ENCODE measurements at places on chromosomes 11 and 22. TPM values are rescaled to one million over a fixed set of nuclear protein-coding genes. Genes with fewer than 3 reads are reported as not detected.
A peak's percentile ranks its signal among the peaks of the same experiment; 100 is the strongest.

DNA sequence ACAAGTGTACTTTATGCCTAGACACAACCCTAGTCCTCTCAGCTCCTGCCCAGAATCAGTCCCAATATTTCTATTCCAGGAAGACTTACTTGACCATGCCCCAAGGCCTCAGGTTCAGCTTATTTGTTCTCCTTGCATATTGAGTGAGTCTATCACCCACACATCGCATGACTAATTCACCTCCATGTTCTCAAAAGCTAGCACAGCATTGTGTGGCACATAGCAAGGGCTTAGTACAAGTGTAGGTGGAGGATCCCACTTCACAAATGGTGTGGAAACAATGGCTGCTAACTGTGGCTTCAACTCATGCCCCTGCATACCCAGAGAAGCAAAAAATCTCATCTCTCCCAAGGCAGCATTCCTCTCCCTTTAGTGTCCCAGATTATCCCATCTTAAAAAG, 602.6 kb upstream of the API5 start:
- no peak overlapping the region for H3K4me3 ChIP-seq
- DNase-seq: no peak
- H3K27me3 ChIP-seq: no peaks in the 10 kb centered on the region
- no peak overlapping the region for H3K27ac ChIP-seq

GRCh38 chr11:112321501-112322172, 61.0 kb upstream of the PLET1 start:
- no peak overlapping the region for H3K4me3 ChIP-seq
- H3K36me3 ChIP-seq: no peaks in the 10 kb centered on the region
- no peak for DNase-seq
- H3K27me3 ChIP-seq: peaks cover 10% of the 10 kb centered on the region
- peaks cover 17% of the 10 kb centered on the region for H3K4me1 ChIP-seq
- H3K27ac ChIP-seq: peak overlapping the region; percentile 39

GRCh38 chr11:12205330-12205729, 94.9 kb downstream of the MICAL2 start:
- H3K4me1 ChIP-seq: peaks cover 12% of the 10 kb centered on the region
- no peak overlapping the region for H3K27ac ChIP-seq
- H3K4me3 ChIP-seq: no peak overlapping the region
- DNase-seq: no peak
- H3K27me3 ChIP-seq: no peaks in the 10 kb centered on the region

EIF3L gene
- 578 TPM for total RNA-seq

GRCh38 chr11:73217131-73217809, 811 bp upstream of the P2RY2 start:
- peak overlapping the region; percentile 88 for H3K4me3 ChIP-seq
- H3K27me3 ChIP-seq: peaks cover 34% of the 10 kb centered on the region
- H3K4me1 ChIP-seq: peaks cover 28% of the 10 kb centered on the region
- peak overlapping the region; percentile 88 for H3K27ac ChIP-seq

DNA sequence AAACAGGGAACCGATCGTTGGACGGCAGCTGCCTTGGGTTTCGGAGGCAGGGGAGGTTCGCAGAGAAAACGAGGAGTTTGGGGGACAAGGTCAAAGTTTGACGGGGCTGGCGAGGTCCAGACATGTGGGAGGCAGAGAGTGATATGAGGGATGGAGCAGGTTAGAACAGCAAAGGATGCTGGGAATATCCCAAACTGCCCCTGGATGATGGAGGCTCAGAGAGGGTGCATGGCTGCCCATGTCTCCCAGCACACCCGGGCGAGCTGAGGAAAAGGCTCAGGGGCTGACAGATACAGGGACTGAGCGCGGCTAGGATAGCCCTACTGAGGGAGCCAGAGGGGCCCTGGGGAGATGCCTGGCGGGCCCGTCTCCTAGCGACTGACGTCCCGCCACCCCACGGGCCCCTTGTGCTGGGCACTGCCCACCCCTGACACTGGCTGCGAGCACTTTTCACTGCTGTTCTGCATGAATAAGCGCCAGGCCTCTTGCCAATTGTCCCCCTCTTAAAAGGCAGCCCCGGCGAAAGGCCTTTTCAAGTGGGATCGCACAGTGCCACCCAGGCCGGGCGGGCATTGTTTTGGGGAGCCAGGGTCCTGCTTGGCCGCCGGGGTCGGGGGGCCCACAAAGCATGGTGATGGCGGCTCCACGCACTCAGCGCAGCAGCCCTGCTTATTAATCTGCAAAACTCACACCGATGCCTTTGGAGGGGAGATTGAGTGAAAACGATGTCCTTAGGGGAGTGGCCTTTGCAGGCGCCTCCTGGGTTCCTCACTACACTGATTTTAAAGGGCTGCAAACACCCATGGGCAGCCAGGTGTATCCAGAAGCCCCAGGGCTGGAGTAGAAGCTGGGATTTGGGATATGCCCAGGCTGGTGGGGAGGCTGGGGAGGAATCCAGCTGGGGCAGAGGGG, 90.0 kb upstream of the LINC01488 start:
- H3K27me3 ChIP-seq: no peaks in the 10 kb centered on the region
- H3K36me3 ChIP-seq: peaks cover 6% of the 10 kb centered on the region
- H3K4me3 ChIP-seq: no peak overlapping the region
- no peak for DNase-seq
- no peak overlapping the region for H3K27ac ChIP-seq
- peaks cover 12% of the 10 kb centered on the region for H3K4me1 ChIP-seq

DNA sequence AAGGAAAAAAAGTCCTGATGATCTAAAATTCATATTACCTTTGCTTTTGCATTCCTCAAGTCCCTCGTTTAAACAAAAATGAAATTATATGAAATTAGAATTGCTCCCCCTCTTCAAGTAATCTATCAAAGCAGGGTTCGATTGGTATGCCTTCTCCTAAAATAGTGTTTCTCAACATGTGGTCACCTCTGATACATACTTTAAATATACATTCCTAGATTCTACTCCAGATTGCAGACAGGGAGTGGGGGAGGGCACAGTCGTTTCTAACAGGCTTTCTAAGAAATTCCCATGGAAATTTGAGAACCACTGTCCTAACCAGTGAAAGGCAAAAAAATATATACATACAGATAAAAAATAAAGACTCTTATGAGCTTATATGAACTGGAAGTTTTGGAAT, 22.6 kb upstream of the IRAG1 start:
- no peaks in the 10 kb centered on the region for H3K27me3 ChIP-seq
- peaks cover 14% of the 10 kb centered on the region for H3K4me1 ChIP-seq
- DNase-seq: no peak
- H3K36me3 ChIP-seq: no peaks in the 10 kb centered on the region
- no peak overlapping the region for H3K4me3 ChIP-seq
- no peak overlapping the region for H3K27ac ChIP-seq

- no peak for DNase-seq
- peaks cover 4% of the 10 kb centered on the region for H3K36me3 ChIP-seq
- H3K4me1 ChIP-seq: peaks cover 6% of the 10 kb centered on the region
- peaks cover 8% of the 10 kb centered on the region for H3K27me3 ChIP-seq
- peak overlapping the region; percentile 16 for H3K4me3 ChIP-seq
These were observed 536.8 kb downstream of the MIAT start for GRCh38 chr22:27194096-27194748.

GRCh38 chr11:28675183-28675582, 567.0 kb downstream of the METTL15 start:
- peaks cover 24% of the 10 kb centered on the region for H3K4me1 ChIP-seq
- no peak overlapping the region for H3K27ac ChIP-seq
- no peaks in the 10 kb centered on the region for H3K27me3 ChIP-seq

- H3K27me3 ChIP-seq: no peaks in the 10 kb centered on the region
- peaks cover 22% of the 10 kb centered on the region for H3K36me3 ChIP-seq
- no peak for DNase-seq
- no peak overlapping the region for H3K27ac ChIP-seq
These were observed 24.0 kb downstream of the TCP11L1 start for GRCh38 chr11:33063326-33063881.

DUSP8 gene
- 16.1 TPM for total RNA-seq

DNA sequence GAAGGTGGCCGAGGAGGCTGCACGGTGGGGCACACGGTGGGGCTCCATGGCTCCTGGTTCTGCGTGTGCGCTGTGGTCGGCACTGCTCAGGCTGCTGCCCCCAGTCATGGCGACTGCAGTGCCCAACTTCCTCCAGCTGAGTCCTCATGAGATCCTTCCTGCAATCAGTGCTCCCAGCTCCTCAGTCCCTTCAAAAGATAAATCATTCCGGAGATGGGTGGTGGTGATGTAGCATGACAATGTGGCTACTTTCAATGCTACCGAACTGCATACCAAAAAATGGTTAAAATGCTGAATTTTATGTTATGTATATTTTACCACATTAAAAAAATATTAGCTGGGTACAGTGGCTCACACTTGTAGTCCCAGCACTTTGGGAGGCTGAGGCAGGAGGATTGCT, 14.1 kb upstream of the VPREB1 start:
- H3K36me3 ChIP-seq: no peaks in the 10 kb centered on the region
- no peak overlapping the region for H3K27ac ChIP-seq
- H3K4me3 ChIP-seq: no peak overlapping the region
- no peak for DNase-seq
- no peaks in the 10 kb centered on the region for H3K4me1 ChIP-seq
- peaks cover 55% of the 10 kb centered on the region for H3K27me3 ChIP-seq

DNA sequence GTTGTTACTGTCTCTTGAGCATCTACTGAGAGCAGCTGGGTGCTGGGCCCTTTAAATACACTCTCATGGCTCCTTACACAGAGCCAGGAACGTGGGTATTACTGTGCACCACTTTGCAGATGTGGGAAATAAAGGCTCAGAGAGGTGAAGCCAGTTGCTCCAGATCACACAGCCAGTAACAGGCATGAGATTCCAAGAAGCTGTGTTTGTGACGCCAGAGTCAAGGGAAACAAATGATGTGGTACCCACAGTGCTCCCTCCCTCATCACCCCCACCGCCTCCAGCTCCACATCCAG, 1.4 kb upstream of the PRDM11 start:
- H3K27me3 ChIP-seq: peaks cover 55% of the 10 kb centered on the region
- DNase-seq: no peak
- H3K27ac ChIP-seq: peak overlapping the region; percentile 95

- no peak overlapping the region for H3K27ac ChIP-seq
- no peaks in the 10 kb centered on the region for H3K27me3 ChIP-seq
- H3K4me3 ChIP-seq: no peak overlapping the region
- no peak for DNase-seq
These were observed 64.1 kb downstream of the PRMT3 start for GRCh38 chr11:20451568-20451967.

EIF3D gene
- total RNA-seq: 162 TPM

- peaks cover 20% of the 10 kb centered on the region for H3K36me3 ChIP-seq
- no peak overlapping the region for H3K27ac ChIP-seq
- H3K27me3 ChIP-seq: no peaks in the 10 kb centered on the region
- no peak overlapping the region for H3K4me3 ChIP-seq
- H3K4me1 ChIP-seq: peaks cover 38% of the 10 kb centered on the region
These were observed 381.9 kb downstream of the LARGE1 start for GRCh38 chr22:33538277-33538885.

DNA sequence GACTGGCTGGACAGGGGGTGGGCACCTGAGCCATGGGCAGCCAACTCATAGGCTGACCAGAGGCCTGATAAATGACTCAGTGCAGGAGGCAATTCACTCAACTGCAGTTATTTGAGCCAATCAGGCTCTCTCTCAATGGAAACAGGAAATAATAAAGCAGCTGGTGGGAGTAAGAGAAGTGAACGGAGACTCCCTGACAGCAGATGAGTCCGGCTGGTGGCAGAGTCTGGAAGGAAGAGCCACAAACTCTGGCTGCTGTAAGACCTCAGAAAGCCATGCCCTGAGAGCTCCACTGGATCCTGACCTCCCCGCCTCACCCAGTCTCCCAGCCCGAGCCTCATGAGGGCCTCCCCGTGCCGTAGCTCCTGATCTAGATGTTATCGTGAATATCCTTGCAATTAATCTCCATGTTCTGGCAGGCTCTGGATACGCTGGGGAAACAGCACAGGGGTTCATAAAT, 69.8 kb downstream of the TRIM29 start:
- no peak overlapping the region for H3K27ac ChIP-seq
- peaks cover 14% of the 10 kb centered on the region for H3K4me1 ChIP-seq
- peak overlapping the region; percentile 38 for H3K4me3 ChIP-seq
- H3K27me3 ChIP-seq: peaks cover 3% of the 10 kb centered on the region
- DNase-seq: no peak
- H3K36me3 ChIP-seq: no peaks in the 10 kb centered on the region

DNA sequence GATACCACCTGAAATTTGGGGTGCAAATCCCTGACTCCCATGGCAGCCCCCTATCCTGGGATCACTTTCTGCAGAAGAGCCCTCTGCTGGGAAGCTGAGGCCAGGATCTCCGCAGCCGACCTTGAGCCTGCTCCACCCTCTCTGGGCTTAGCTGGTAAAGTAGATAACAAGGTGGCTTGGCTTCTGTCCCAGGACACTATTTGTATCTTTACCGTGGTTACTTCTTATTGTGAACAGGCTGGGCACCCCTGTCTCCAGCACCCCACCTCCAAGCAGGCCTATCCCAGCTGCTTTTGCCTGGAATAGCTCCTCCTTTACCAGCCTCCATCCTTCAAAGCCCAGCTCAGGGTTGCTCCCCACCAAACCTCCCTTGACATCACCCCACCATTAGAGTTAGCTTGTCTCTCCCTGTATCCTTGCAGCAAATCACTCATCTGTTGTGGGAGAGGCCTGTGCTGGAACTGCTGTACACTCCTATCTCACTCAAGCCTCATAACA, 35.2 kb upstream of the P2RY2 start:
- no peak for DNase-seq
- no peaks in the 10 kb centered on the region for H3K36me3 ChIP-seq
- peaks cover 7% of the 10 kb centered on the region for H3K4me1 ChIP-seq
- no peak overlapping the region for H3K27ac ChIP-seq
- peaks cover 7% of the 10 kb centered on the region for H3K27me3 ChIP-seq

GSTT2B gene
- total RNA-seq: not detected

DNA sequence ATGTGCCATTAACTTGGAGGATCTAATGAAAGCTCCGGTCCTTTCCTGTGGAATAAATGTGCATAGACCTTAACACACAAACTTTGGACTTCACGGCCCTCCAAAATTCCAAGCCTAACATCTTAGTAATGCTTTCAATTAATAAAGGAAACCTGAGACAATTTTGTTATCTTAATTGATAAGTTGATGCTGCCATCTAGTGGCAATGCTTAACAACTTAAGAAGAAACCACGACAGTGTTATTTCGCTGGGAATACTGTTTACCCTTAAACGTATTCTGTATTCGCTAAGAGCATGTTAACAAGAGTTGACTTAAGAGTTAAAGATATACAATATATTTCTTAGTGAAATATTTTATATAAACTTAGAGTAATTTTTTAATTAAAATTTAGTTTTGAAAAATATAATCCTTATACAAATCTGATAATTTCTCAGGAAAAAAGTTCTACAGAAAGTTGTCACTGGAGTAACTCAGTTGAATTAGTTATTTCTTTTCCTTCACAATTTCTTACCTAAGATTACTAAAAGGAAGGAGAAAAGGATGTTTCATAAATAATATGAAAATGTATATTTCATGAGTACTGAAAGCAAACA, 35.0 kb upstream of the OR9G4 start:
- DNase-seq: no peak
- no peaks in the 10 kb centered on the region for H3K27me3 ChIP-seq
- no peak overlapping the region for H3K27ac ChIP-seq
- H3K4me1 ChIP-seq: no peaks in the 10 kb centered on the region
- H3K4me3 ChIP-seq: no peak overlapping the region

Measured in type B pancreatic cell (in vitro differentiated cells).